ENCODE measurements at places on chromosomes 2 and 18. TPM values are rescaled to one million over a fixed set of nuclear protein-coding genes. Genes with fewer than 3 reads are reported as not detected.

CRYGD gene
- not detected for total RNA-seq

- H3K27ac ChIP-seq, result no peak within 1 kb of the TSS
- H3K4me1 ChIP-seq, result peaks cover 9% of the 10 kb centered on the region
- H3K36me3 ChIP-seq, result no peaks in the 10 kb centered on the region
Measured at GRCh38 chr18:45723567-45724355, at the start of gene SLC14A1. Gene SLC14A1 (plus strand): TSS chr18:45724181. CDS start chr18:45730321, 6,140 bp downstream.

SALL3 gene
- total RNA-seq, result not detected

DNA sequence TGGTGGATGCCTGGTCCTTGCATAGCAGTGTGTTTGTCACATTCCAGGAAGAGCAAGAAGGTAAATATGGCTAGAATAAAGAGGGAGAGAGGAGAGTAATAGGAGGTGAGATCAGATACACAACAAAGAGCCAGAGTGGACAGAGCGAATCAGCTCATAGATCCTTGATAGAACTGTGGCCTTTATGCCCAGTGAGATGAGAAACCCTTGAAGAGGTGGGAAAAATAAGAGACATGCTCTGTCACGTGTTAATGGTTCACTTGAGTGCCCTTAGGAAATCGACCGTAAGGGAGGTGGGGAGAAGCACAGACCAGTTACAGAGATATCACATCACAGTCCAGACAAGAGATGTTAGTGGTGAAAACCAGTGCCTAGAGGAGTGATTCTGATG, 84.7 kb upstream of the RAB27B start:
- no peaks in the 10 kb centered on the region for H3K27me3 ChIP-seq
- DNase-seq, result no peak
- H3K4me1 ChIP-seq, result peaks cover 32% of the 10 kb centered on the region
- H3K4me3 ChIP-seq, result no peak overlapping the region
- no peaks in the 10 kb centered on the region for H3K36me3 ChIP-seq

- H3K27me3 ChIP-seq, result peaks cover 20% of the 10 kb centered on the region
- H3K36me3 ChIP-seq, result no peaks in the 10 kb centered on the region
- no peak overlapping the region for H3K27ac ChIP-seq
Measured at GRCh38 chr2:231393149-231394131, 2.1 kb upstream of the B3GNT7 start.

DNA sequence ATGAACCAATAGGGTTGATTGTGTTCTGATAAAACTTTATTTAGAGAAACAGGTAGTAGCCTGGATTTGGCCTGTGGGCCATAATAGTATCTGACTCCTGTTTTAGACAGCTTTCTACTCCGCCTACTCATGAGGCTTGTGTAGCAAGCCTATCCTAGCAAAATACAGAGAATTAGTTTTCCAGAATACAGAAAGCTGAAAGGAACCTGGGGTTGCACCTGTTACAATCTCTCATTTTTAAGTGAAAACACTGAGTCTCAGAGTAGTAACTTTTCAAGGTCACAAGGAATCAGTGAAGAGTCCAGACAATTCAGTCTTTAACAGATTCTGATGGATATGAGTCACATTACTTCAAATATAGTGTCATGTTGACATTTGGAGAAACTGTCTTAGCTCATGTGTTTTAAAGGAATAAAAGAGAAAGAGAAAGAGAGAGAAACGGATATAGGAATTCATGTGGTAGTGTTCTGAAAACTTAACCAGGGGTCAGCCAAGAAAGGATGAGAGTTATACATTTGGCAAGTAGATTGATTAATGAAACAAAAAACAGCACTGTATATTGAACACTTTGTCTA, 17.0 kb downstream of the ARHGAP28 start:
- H3K36me3 ChIP-seq, result no peaks in the 10 kb centered on the region
- H3K27ac ChIP-seq, result no peak overlapping the region
- peaks cover 18% of the 10 kb centered on the region for H3K27me3 ChIP-seq
- no peak overlapping the region for H3K4me3 ChIP-seq

Data from GM23248 (cell line).